ENCODE measurements at places on chromosomes 4 and X.

DNA sequence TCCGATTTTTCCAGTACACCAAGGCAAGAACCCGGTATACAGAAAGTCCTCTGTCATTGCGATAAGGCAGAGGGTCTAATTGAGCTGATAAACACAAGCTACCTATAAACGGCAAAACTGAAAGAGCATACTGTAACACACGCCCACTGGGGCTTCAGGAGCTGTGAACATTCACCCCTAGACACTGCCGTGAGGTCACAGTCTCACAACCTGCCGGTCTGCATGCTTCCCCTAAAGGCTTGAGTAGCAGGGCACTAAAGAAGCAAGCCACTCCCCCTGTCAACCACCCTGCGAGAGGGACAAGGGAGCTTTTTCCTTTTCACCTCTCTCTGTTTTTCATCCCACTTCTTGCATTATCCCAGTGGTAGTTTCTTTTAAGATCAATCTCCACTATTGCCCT is 22.4 kb upstream of the F9 start:
- DNase-seq = no peak

GRCh38 chrX:153764786-153765137 is 713 bp downstream of the PLXNB3 start:
- no peak for DNase-seq

DNA sequence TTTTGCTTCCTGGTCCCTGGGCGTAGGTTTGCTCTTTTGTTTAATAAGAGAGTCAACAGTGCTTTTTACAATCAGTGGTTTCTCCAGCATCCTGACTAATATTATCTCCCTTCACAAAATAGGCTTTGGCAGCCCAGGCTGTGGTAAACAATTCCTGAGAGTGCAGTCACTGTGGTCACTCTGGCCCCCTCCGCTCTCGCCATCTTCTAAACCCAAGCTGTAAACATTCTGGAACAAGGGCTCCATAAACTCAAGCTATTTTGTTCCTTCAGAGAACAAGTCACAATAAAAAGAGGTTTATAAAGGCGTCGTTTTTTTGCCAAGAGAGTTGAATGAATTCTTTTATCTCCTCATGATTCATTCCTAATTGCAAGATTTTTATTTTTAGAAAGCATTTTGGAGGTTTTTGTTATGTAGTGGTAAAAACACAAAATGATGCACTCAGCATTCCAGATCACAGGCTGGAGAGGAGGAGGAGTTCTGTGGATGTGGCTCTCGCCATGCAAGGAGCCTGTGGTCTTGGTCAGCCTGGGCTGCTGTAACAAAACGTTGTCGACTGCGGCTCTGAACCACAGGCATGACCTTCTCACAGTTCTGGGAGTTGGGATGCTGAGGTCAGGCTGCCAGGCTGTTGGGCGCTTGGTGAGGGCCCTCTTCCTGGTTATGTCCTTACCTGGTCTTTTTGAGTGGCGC is 486.4 kb upstream of the FAT1 start:
- DNase-seq = no peak

- DNase-seq = peak; percentile 39
These were observed 28.8 kb upstream of the IL13RA1 start for GRCh38 chrX:118698516-118699170.

DNA sequence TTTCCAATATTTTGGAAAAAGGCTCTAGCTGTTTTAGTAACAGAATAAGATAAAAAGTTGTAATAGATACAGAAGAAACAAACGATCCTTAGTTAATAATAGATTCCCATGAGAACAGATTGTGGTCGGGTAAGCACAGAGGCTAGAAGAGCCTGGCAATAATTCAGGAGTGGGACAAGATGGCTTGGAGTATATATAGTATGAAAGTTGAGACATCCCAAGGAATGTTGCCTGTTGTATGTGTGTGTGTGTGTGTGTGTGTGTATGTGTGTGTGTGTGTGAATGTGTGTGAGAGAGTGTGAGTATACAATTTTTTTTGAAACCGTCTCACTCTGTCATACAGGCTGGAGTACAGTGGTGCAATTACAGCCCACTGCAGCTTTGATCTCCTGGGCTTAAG is 150.7 kb downstream of the PDGFC start:
- DNase-seq = no peak

GRCh38 chr4:16692961-16693506 is 205.4 kb downstream of the LDB2 start:
- DNase-seq = no peak

DNA sequence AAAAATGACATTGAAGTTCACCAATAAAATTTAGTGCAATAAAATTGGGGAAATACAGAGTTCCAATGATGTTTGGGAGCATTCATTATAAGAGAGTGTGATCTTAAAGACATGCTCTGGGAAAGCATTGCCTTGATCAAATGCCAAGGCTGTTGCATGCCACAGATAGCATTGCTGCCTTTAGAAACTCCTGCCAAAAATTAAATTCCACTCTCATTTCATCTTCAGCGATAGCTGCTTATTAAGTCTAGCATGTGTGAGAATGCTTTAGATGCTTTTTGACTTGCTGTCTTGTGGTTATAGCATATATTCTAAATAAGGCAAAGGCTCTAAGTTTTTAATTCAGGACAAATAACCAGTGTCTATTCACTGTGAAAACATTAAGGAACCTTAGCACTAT is 49.3 kb downstream of the NPNT start:
- no peak for DNase-seq

DNA sequence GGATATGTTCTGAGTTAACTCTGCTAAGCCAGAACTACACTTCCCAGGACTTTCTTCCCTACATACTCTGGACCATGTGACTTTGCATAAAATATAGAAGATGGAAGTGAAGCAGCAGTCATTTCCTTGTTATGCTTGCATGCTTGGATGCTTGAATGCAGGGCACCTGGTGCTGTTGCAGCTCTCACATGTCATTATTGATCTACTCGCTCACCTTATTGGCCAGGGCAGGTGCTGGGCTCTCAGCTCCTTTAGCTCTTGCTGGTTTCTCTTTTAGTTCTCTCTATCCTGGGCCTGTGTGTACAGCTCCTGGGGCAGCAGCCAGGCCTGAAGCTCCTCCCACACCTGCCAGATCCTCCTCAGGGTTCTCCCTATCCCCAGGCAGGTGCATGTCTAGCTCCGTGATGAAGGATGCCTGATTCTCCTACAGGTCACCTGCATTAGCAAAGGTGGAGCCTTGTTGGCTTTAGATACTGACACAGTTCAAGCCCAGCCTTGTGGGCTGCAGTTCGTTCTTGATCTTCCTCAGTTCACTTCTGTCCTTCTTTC is 53.3 kb downstream of the MED28 start:
- peak; percentile 11 for DNase-seq

DNA sequence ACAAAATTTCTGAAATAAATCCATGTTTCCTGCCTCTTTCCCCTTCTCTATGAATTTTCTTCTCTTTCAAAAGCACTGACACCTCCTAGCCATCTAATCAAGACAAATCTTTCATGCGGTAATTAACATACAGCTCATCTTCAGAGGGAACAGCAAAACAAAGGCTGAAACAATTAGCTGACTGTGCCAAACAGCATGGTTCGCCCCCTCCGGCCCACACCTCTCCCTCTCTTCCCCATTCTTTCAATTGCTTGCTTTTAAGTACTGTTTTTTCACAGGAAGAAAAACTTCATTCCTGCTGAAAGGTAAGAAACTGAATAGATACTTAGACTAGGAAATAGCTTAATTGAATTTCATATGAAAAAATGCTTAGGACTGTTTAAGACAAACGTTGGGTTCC is 291.1 kb upstream of the NOCT start:
- no peak for DNase-seq

Measured in suppressor macrophage (primary cell).